Activated T-helper 1 cell treated with anti-CD3 and anti-CD28 coated beads, Interleukin-2, amount 50 U/mL, for 16 hours (primary cell): ENCODE measurements at places on chromosomes 6 and 20.

DNA sequence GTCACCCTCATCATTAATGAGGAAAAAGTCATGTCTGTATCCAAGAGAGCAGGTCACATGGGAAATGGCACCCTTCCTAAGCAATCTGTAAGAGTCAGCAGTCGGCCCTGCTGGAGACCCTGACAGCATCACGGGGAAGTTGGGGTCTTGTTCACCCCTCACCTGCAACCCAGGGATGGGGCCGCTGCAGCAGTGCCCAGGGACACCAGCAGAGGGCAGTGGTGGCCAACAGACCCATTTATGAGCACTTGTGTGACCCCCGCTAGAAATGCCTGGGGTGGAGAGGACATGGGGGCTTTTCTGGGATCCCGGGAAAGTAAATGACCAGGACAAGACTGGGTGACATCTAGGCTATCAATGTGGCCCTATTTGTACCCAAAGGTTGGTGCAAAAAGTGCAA lies 35.9 kb downstream of the ANKRD60 start:
- no peak for DNase-seq

DNA sequence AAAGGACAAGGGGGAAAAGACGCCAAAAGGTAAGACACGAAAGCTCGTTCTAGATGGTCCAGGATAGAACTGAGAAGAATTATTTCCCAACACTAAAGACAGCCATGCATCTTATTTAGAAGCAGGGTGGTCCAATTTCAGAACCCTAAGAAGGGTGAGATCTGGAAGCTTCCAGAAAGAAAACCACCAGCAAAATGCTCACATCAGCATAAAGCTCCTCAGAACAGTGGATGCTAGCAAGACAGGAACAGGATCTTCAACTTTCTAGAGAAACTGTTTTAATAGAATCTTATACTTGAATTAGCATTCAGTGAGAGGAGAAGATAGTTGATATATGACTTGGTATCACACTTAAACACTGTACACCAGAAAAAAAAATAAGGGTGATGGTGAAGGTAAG lies 101.5 kb downstream of the ZFP64 start:
- DNase-seq: no peak

- no peak for DNase-seq
Observed at GRCh38 chr6:36064770-36065396, 37.3 kb downstream of the MAPK14 start.

DNA sequence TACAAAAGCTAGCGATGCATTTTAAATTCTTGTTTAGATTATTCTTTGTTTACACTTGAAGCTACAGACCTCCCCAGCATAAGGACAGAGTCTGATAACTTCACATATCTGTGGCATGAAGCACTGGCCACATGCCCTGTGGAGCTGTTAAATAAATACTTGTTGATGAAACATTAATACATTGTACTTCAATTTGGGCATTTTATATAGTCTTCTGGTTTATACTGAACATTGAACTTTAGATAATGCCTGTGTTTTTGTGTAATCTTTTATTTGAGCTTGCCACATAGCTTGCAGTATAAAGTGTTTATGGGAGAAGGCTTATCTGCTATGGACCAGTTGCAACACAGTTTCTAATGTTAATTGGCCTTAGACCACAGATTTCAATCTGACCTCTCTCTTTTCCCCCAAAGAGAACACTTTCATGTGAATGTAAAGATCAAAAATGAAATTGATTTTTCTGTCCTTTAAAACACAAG lies 48.2 kb downstream of the FRK start:
- DNase-seq: no peak

DNA sequence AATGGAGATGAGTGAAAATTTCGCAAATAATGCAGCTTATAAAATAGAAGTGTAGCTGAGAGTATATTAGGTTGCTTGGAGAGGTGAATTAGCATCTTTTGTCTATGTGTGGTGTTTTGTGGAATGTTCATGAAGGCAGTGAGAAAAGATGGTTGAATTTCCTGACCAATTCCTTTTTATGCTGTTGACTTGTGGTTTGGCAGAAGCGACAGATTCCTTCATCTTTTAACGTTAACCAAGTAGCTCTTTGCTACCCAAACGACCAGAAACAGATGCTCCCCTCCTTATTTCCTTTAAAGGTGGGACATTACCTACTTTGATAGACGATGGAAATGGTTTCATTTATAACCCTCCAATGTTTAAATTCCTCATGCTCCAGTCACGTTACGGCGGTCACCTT lies 390.5 kb downstream of the QKI start:
- no peak for DNase-seq

DNA sequence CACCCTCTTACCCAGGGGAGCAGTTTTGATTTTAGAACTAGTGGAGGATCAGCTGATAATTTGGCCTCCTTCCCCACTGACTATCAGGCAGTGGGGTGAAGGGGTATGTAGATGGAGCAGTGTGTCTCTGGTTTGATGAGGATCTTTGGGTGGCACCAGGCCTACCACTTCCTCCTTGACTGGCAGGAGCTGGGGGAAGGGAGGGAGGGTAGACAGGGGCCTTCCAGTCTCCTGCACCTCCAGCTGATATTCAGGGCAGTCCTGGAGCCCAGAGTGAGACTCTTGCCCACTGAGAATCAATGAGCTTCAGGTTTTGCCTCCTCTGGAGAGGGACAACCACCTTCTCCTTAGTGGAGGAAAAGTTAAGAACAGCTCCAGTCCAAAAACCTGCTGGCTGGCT lies 3.2 kb downstream of the DEF6 start:
- DNase-seq: peak; percentile 33

GRCh38 chr6:33414592-33415271 lies 3.2 kb downstream of the CUTA start:
- no peak for DNase-seq

- DNase-seq: no peak
Observed at GRCh38 chr20:474581-474980, 12.2 kb upstream of the TBC1D20 start.

- no peak for DNase-seq
Observed at GRCh38 chr6:33897189-33897780, 93.5 kb upstream of the MLN start.

- no peak for DNase-seq
Observed at GRCh38 chr6:113936093-113936934, 34.6 kb downstream of the HDAC2 start.

- no peak for DNase-seq
Observed at GRCh38 chr6:4743062-4743461, 33.1 kb upstream of the CDYL start.

- no peak for DNase-seq
Observed at GRCh38 chr6:45479834-45480751, 102.4 kb upstream of the SUPT3H start.

DNA sequence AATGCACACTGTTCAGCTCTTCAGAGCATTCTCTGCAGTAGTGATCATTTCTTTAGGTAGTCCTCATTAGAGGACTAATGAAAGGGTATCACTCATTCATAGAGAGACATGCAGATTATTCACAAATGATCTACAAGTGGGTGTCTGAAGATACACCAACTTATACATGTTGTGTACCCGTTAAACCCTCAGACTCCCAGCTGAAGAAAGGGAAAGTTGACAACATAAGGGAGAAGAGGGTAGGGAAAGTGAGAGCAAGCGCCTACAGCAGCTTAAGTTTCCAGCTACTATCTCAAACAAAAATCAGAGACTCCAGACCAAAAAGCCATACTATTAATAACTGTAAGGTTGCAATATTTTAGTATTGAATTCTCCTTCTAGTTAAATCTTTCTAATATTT lies 37.1 kb downstream of the FAXC start:
- DNase-seq: no peak

DNA sequence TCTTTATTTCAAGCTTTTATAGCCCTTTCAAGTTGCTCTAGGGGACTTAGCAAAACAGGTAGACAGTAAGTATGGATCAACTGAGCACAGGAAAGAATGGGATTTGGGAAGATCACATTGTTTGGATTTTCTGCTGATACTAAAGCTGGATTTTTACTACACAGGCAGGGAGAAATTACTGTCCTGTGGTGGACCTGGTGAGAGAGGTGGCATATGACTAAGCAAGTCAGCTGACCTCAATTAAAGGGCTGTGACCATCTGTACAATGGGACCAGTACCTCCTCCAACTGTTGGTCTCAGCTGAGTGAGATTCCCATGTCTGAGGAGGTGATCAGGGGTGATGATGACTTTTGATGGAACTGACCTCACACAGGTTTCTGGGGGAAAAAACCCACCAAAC lies 28.0 kb downstream of the RREB1 start:
- no peak for DNase-seq

DNA sequence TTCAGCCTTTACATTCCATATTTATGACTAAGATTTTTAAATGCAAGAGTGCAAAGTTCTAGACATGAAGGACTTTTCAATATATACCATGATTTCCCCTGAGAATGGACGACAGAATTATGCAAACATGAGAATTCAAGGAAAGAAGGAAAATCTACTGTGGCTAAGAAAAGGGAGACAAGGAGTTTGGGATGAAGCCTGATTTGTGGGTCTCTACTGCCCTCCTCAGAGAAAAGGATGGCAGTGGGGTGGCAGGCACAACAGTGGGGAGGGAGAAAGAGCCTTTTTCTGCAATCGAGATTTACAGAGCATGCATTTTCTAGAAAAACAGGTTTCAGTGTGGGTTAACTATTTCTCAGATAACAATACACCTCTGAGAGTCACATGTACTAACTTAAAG lies 466.9 kb upstream of the NRSN1 start:
- no peak for DNase-seq

DNA sequence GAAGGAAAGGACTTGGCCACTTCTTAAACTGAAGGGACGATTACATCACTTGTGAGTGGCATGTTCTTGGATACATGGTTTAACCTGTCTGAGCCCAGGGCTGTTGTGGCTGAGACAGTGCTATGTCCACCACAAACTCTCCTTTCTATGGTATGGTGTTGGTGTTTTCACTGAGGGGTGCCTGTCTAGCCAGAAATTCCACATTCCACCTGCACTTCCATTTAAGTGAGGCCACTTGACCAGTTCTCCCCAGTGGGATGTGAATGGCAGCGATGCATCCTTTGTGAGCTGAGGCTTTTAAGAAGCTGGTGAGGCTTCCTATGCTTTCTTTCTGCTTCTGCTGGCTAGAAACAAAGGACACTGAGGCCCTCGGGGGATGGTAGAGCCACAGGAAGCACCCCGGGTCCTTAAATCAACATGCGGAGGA lies 151.4 kb upstream of the CHD6 start:
- no peak for DNase-seq

DNA sequence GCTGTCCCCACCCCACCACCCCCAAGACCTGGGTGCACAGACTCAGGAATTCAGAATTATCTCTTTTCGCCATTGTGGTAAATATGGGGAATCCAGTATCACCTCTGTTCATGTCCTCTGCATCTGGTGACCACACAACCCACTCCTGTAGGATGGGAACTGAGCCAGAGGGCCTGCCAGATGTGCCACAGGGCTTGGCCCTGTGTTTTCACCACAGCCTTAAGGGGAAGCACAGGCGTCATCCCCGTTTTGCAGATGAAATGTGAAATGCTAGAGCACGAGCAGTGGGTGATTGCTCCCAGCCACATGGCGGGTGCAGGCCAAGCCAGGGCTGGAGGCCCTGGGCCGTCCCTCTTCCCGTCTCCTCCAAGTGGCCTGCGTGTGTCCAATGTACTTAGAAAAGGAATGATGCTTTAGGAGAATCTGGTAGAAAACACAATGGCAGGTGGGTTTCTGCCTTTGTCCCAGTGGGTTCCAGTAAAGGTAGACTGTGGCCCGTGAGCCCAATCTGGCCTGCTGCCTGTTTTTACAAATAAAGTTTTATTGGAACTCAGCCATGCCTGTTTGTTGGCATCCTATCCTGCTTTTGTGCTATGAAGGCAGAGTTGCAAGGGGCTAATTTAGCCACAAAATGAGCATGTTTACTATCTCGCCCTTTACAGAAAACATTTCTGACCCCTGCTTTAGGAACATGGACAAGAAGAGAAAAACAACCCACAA lies 309.2 kb downstream of the CDH4 start:
- no peak for DNase-seq

DNA sequence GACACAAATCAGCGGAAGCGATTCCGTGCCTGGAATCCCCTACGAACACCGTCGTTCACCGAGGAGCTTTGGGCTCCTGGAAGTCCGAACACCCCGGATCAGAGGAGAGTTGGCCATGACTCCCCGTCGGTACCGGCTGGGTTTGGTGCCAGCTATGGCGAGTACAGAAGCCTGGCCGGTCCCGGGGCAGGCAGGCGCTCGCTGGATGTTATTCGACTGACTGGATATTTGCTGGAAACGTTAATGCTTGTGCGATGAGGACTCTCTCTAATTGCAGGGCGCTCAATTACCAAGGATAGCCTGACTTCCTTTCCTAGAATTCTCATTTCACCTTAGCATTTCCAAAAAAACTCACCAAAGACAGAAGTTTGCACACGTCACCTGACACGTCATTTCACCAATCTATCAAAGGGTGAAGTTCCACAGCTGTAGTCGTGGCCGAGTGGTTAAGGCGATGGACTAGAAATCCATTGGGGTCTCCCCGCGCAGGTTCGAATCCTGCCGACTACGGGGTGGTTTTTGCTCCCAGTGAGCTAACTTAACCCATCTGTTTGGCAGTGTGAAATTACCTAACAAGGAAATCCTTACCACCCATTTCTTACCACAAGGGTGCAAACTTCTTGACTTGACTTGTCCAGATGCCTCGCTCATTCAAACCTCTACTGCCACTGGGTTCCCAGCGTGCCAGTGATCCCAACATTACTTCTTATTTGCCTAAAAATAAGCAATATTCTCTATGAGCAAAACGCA lies 22.7 kb upstream of the ZNF184 start:
- no peak for DNase-seq

DNA sequence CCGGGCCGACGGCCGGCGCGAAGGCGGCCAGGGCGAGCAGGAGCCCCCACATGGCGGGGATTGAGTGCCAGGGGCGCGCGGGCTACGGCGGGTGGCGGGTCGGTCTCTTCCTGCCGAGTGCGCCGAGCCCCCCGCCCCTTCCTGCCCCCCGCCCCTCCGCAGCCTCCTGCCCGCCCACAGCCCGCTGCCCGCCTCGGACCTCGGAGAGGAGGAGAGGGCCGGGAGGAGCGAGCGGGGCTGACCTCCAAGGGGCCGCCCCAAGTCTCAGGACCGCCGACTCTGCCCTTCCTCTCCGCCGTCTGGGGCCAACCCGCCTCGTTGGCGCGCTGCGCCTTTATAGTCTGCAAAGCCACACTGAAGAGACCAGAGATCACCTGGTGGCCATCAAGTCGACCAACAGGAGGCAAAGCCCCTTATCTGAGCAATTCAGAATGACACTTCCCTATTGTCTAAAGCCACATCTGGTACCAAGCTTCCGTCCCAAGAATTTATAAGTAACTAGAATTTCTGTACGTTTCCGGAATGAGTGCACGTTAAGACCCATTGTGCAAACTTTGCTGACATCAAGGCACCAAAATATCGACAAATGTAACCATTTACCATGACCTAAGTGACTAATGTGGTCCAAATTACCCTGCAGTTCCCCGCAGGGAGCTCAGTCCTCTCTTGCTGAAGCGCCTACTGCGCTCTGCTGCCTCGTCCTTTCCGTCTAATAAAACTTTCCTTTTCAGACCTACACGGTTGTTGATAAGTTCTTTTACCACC lies at the start of gene CPXM1:
CPXM1 (minus strand) TSS at position 107 of the 765 bp plus-strand sequence; CDS start at position 52, 55 bp downstream.
- no peak for DNase-seq

DNA sequence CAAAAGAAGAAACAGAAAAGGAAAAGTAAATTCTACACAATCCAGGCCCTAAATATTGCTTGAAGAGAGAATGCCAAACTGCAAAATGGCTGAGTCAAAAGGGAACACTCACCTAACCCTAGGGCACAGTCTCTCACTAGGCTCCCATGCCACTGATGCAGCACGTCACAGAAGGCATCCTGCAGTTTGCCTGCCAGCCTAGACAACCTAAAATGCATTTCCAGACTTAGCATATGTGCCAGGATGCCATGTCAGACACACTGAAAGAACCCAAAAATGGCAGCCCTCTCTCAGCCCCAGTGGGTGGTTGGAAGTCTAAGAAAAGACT lies 10.6 kb upstream of the SIRPD start:
- no peak for DNase-seq
